Fibroblast of skin of left biceps (primary cell): ENCODE measurements at places on chromosomes 6 and 20.

GRCh38 chr6:36387440-36388303, at the start of gene ETV7:
ETV7 (minus strand) TSS chr6:36387669; CDS start chr6:36387541, 128 bp downstream.
- DNase-seq: no peak

DNA sequence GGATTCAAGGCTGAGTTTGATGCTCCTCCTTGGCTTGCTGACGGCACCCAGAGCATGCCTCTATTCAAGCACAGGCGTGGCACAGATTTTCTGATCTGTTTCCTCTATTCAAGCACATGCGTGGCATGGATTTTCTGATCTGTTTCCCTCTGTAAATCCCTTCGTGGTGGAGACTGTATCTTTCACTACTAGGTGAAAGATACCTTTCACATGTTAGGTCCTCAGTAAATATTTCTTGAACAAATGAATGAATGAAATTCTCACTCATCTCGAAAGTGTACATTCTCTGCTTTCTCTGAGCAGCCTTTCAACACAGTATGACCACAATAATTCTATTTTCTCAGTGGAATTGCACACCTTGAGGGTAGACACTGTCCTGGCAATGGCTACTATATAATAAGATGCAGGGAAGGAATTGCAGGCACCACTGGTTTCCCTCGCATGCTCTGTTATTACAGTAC, 72.6 kb upstream of the F13A1 start:
- no peak for DNase-seq

DNA sequence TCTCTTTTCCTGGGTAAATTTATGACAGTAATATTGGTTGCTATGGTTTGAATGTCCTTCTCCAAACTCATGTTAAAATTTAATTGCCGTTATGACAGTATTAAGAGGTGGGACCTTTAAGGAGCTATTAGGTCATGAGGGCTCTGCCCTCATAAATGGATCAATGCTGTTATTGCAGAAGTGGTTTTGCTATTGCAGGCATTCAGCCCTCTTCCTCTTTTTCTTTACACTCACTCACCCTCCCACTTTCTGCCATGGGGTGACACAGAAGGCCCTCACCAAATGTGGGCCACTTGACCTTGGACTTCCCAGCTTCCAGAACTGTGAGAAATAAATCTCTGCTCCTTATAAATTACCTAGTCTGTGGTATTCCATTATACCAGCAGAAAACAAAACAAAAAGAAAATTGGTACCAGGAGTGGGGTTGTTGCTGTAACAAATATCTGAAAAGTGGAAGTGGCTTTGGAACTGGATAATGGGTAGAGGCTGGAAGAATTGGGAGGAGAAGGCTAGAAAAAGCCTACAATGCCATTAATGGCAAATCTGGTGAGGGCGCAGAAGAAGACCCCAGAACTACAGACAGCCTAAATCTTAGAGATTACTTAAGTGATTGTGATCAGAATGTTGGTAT, 24.8 kb upstream of the IGF2R start:
- no peak for DNase-seq

GRCh38 chr20:18284805-18285533, 3.4 kb upstream of the ZNF133 start:
- DNase-seq: no peak

DNA sequence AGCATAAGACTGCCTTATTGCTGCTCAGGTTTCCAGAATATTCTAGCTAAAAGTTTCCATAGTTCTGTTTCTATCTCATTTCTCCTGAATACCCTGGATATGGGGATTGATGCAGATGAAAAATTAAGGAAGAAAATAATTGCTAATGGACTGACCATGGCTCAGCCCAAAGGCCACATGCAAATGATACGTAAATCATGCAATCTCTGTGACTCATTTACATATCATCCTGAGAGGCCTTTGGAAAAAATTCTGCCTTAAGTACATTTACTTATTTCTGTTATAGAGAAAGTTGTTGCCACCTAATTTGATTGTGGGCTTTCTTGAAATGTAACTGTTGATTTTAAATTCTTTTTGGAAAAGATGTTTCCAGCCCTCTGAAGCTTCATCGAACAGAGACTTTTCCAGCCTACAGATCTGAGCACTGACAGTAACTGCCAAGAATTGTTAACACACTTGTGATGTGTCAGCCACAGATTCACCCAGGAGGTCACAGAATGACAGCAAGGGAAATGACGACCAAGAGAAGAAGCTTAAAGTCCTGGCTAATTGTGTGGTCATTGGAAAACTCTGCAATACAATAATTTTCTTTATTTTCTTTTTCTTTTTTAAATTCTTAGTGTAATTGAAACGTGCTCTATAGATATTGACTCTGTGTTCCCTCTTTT, 174.8 kb downstream of the DOK5 start:
- no peak for DNase-seq

DNA sequence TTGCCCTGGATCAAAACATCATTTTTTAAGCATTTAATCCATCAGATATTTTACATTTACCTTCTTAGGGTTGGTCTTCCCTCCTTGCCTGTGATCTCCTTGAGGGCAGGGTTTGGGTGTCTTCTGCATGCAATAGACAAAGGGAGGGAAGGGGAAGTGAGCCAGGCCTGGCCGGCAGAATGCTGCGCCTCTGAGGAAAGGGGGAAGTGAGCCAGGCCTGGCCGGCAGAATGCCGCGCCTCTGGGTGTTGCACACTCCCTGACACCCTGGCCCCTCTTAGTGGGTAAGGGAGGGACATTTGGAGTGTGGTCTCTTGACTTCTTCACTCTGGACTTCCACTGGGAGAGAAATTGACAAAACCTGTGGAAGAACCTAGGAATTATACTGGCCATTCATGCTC, 12.4 kb downstream of the PSMF1 start:
- no peak for DNase-seq

- DNase-seq: no peak
Measured at GRCh38 chr20:63333241-63333836, 27.8 kb downstream of the CHRNA4 start.

DNA sequence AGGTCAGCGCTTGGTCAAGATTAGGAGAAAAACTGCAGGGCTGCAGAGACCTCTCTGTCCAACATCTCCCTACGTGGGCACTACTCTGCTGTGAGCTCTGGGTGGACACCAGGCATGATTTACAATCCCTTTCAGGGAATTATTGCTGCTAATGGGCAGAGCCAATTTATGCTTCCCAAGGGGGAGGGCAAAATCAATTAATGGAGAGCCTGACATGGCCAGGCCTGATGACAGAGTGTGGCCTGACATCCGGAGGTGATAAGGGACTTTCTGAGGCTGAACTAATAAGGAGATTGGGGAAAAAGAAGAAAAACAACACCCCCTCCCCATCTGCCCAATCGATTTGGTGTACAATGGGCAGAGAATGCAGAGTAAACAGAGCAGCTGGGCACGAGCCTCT, 5.0 kb upstream of the KCNK16 start:
- DNase-seq: no peak

DNA sequence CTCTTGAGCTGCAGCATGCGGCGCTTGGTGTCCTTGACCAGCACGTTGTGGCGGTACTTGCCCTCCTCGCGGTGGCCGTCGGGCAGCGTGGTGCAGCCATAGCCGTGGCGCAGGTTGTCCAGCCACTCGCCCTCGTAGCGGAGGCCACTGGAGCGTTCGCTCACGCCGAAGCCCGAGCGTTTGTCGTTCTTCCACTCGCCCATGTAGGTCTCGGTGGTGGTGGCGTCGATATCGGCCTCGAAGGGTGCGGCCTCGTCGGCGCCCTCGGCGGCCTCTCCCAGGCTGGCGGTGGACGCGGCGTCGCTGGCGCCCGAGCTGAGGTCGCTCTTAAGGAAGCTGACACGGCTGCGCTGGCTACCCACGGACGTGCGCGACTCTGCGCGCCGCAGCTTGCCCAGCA, 27.3 kb downstream of the JPH2 start:
- no peak for DNase-seq

GRCh38 chr6:145380186-145380585, 355.1 kb downstream of the EPM2A start:
- DNase-seq: no peak

DNA sequence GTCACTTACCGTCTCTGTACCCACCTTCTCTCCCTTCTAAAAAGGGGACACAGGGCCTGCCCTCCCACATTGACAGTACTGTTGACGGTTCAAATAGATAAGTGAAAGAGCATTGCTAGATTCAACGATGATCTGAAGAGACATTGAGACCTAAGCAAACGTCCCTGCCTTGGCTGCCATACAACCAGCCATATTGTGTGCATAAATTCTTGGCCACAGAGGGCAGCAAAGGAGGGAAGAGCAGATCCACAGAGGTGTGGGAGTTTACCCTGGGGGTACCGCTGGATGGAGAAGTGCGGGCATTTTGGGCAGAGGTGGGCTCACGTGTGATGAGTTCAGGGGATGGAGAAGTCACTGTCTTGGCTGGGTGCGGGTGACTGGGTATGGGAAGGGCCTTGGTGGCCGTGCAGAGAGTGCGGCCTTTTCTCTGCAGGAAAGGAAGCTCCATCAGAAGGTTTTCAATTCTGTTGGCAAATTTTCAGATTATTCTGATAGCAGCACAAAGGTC, 85.6 kb downstream of the POPDC3 start:
- no peak for DNase-seq

DNA sequence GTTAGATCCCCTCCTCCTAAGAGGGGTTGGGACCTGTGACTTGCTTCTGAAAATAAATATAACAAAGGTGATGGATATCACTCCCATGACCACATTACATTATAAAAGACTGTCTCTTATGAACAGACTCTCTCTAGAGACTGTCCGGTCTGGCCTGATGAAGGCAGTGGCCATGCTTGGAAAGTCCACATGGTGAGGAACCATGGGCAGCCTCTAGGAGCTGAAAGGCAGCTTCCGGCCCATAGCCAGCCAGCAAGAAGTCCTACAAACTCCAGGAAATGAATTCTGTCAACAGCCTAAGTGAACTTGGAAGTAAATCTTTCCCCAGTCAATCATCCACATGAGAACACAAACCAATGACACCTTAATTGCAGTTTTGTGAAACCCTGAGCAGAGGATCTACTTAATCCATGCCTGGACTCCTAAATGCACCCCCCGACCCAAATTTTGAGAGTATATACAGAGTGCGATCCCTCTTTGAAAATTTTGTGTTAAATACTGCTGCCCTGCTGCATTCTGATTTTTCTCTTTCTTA, 2.2 kb upstream of the POPDC3 start:
- no peak for DNase-seq

DNA sequence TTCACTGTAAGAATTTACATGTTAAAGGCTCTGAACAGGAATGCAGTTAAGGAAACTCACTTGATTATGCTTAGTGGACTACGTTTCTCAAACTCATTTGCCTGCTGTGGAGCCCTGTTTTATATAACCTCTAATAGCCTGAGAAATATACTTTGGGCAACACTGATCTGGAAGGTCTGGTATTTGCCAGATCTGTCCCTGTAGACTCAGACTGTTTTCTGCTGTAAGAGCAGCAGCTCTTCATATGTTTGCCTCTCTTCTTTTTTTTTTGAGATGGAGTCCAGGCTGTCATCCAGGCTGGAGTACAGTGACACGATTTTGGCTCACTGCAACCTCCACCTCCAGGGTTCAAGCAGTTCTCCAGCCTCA, 10.1 kb downstream of the TTPAL start:
- DNase-seq: no peak

DNA sequence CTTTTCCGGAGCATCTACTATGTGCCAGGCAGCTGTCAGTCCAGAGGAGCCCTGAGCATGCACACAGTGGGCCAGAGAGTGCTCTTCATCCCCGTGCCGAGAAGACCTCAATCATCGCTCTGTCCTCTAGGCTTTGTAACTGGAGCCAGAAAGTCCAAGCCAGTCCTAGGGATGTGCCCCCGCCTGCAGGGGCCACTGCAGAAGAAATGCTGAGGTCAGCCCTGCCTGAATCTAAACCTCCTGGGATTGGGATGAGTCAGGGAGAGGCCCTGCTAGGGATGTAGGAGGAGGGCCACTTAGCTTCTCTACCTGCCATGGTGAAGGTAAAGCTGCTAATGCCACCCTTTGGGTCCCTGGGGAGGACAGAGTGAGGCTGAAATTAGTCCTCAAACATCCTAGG, 146.8 kb downstream of the CDC5L start:
- DNase-seq: no peak

- no peak for DNase-seq
Measured at GRCh38 chr20:45974896-45975565, 3.0 kb upstream of the ZNF335 start.

DNA sequence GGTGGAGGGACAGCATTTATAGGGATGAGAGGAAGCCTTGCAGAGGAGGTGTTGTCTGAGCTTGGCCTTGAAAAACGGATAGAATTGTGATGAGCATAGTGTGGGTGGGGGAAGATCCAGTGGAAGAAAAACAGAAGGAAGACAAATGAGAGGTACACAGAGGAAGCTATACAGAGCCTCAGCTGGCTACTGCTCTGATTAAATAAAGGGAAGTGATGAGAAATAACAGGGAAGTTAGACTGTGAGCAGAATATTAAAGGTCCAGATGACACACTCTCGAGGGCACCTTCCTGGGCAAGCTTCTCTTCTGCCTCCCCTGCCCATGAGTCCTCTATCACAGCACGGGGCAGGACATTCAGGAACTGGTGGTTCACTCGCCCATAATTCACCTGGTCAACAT, 182.3 kb downstream of the KIF16B start:
- no peak for DNase-seq

DNA sequence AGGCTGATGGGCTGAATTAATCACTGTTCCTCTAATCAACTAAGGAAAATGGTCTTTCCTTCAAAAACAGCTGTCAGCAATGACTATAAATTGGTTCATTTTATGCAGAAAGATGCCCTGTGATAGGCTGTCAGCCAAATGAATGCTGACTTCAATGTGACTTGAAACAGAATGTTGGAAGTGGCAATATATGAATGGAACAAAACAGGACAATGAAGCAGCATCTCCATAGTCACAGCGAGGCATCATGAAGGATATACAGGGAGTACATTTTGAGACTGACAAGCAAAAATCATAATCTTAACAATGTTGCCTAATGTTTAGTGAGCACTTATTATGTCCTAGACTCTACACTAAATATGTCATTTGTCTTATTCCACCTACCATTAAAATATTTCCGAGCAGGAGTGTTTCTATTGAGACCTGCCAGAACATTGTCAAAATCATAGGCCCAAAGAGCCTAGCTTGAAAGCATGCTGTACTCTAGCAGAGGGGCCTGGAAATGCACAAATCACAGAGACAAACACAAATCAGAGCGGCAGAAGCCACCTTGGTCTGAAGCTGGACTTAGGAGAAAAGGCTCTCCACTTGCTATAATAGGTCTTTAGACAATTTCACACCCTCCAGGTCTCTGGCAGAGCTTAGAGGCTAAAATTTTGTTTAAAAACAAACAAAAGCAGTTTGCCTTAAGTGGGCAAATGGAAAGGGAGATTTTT, 63.3 kb downstream of the FAM50B start:
- DNase-seq: no peak

GRCh38 chr6:32427218-32427617, 12.5 kb upstream of the HLA-DRA start:
- DNase-seq: no peak
